Stimulated activated CD8-positive, alpha-beta memory T cell treated with anti-CD3 and anti-CD28 coated beads, Interleukin-7, amount 100 ng/mL, for 24 hours (primary cell): ENCODE measurements at places on chromosomes 3 and 15.

DNA sequence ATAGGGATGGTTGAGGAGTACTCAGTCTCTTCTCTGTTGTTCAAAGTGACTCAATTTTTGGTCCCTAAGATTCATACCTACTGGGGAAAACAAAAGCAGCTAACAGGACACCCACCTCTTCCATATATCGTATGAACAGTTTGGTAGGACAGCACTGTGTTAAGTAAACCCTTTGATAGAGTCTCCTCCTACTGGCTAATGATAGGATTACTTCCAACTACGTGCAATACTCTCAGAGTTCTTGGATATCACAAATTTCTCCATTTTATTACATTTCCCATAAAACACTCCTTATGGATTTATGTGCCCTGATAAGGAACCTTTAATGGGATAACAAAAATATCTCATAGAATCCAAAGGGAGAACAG lies 200.2 kb upstream of the GOLGA6L4 start:
- no peak for DNase-seq

- DNase-seq, result no peak
Observed at GRCh38 chr3:142507241-142507640, 59.4 kb upstream of the XRN1 start.

DNA sequence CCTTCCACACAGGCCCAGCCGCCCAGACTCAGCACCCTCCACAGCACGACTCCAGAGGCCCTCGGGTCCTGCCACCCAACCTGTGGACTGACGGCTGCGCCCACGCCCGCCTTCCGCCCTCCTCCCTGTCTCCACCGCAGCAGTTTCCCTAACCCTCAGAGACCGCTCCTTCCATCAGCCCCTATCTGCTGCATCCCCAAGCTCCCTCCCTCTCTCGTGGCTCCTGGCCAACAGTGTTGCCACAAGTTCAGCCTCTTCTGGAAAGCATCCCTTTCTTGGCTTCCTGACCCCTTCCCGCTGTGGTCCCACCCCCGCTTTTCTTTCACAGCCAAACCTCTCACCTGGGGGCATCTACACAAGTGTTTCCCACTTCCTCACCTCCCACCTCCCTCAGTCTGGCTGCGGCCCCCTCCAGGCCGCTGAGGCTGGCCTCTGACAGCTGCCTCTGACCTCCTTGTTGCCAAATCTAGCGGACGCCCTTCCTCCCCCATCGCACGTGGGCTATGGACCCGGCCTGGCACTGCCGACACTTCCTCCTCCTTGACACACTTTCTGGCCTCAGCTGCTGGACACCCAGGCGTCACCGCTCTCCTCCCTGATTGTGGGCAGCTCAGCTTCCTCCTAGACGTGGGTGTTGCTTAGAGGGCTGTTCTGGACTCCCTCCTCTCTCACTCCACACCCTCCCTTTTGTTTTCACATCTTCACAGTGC lies 168.8 kb upstream of the TLE3 start:
- DNase-seq, result no peak

DNA sequence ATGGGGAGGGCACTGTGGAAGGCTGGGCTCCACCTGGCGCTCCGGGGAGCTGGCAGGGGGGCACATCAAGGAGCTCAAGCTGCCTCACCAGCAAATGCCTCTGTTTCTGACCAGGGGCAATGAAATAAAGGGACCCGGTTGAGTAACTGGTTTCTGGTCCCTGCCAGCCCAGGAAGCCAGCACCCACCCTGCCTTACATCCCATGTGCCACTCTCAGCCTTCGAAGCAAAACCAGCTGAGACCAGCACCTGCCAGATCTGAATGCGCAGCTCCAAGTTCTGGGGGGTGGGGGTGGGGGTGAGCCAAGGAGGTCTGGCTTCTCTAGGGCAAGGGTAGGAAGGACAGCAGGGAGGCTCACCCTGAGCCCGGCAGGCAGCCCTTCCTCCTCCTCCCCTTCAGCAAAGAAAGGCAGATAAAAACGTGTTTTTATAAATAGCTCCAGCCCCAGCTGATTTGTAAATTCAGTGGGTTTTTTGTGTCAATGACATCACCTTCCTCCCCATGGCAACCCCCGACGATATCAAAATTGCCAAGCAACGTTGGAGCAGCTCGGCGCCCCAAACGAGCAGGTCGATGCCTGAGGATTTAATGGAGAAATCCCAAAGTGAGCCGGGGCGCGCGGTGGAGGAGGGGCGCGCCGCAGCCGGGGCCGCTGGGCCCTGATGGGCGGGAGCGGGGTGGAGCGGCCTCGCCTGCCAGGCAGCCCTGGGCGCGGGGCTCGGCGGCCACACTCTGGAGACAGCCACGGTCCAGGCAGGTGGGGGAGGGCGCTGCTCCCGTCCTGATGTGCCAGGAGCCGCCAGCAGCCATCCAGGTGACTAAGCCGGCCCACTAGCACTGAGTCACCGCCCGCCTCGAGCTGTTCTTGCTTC lies at the start of gene PAK6:
Gene PAK6 (plus strand): TSS at position 532 of the 872 bp plus-strand sequence. CDS start 25,723 bp downstream, outside the sequence.
- DNase-seq, result no peak

GRCh38 chr3:184601576-184602371 lies 40.2 kb downstream of the EPHB3 start:
- no peak for DNase-seq

- DNase-seq, result no peak
Observed at GRCh38 chr15:68316061-68316804, 38.7 kb downstream of the FEM1B start.

GRCh38 chr3:74624301-74624700 lies 9.8 kb upstream of the CNTN3 start:
- no peak for DNase-seq

GRCh38 chr3:150913133-150913922 lies 8.1 kb upstream of the MINDY4B start:
- no peak for DNase-seq

GRCh38 chr3:193853511-193854219 lies 260.7 kb downstream of the OPA1 start:
- no peak for DNase-seq

- DNase-seq, result no peak
Observed at GRCh38 chr15:96412906-96413231, 82.4 kb downstream of the NR2F2 start.

GRCh38 chr15:63874616-63875015 lies 40.9 kb upstream of the HERC1 start:
- no peak for DNase-seq

GRCh38 chr3:57252404-57252803 lies 24.9 kb downstream of the APPL1 start:
- DNase-seq, result no peak

DNA sequence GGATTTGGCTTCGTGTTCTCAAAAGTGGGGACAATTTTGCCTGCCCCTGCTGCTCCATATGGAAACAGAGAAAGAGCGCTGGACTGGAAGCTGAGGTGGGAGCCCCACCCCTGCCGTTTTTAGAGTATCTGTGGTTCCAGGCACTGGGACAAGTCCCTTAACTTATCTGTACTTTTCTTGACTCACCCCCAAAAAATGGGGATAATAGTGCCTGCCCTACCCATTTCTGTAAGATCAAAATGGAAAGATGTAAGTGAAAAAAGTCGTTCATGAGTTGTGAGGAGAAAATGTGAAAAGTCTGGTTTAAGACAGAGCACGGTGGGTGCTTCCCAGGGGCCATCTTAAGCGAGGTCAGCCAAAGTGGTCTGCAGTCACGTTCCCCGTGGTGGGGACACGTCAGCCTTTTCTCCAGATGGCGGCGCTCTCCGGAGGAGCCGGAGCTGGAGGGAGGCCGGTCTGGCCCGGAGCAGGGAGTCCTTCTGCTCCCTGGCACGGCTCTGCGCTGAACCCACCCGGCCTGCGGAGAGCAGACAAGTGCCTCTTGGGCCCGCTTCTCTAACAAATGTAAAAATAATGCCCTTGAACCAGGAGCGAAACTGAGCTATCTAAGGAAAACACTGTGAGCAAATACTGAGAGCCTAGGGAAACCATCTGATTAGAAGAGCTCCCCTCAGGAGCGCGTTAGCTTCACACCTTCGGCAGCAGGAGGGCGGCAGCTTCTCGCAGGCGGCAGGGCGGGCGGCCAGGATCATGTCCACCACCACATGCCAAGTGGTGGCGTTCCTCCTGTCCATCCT lies at the start of gene CLDN18:
Gene CLDN18 (plus strand): TSS at position 690 of the 797 bp plus-strand sequence. CDS start 61 bp downstream, at position 751.
- DNase-seq, result no peak

GRCh38 chr3:7489417-7489816 lies 628.5 kb downstream of the GRM7 start:
- DNase-seq, result no peak

- DNase-seq, result no peak
Observed at GRCh38 chr3:3842356-3842755, 43.1 kb downstream of the LRRN1 start.

DNA sequence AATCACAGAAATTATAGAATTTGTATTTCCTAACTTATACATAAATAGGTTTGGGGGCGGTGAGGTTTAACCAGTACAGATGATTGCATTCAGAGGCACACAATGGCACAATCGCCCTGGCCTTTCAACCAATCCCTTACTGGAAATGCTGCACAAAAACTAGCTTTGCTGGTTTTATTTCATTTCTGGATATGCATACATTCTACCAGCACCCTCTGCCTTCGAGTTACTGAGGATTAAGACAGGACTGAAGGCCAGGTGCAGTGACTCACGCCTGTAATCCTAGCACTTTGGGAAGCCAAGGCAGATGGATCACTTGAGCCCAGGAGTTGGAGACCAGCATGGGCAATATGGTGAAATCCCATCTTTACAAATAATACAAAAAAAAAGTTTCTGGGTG lies 336.1 kb downstream of the ARRDC4 start:
- DNase-seq, result no peak

- DNase-seq, result no peak
Observed at GRCh38 chr3:112585782-112586181, 23.9 kb downstream of the SLC35A5 start.

DNA sequence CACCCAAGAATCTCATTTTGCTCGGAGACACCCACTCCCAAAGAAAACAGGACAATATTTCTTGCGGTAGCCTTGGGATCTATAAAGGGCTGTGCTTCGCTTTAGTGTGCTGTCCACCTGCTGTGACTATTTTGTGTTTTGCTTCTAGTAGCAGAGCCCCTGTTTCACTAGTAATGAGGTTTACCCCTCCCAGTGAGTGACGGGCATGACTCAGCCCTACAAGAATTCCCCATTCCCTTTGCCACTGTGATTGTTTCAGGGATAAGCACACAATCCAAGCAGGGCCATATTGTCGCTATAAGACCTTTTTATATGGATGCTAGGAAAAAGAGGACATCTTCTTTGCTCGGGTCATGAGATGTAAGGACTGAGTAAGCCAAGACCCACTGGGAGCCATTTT lies 62.5 kb upstream of the FOXB1 start:
- no peak for DNase-seq

DNA sequence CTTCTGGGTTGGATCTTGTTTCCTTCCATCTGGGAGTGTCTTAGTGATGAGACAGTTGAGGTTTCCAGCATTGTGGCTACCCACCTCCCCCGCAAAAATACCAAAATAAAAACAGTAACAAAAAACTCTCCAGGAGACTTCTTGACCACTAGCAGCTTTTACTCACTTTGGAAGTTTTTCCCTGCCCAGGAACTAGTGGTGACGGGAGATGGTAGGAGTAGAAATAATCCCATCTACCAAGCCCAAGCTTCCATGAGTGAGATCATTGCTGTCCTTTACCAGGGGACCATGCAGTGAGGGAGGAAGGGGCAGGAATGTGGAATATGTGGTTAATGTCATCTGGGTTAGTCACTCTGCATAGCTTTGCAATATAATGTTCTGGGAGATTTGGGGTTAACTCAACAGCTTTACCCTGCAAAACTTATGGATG lies 187.7 kb downstream of the ITPR1 start:
- DNase-seq, result no peak

DNA sequence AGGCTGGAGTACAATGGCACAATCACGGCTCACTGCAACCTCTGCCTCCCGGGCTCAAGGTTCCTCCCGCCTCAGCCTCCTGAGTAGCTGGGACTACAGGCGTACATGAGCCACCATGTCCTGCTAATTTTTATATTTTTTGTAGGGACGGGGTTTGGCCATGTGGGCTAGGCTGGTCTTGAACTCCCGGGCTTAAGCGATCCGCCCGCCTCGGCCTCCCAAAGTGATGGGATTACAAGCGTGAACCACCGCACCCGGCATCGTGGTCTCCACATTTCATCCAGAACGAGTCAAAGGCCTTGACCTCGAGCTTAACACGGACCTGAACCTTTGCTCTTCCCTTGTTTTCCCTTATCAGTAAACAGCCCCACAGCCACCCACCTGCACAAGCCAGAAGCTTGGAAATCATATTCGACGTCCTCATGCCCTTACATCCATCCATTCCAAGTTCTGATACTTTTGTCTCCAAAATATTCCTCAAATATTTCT lies 1.4 kb upstream of the PTPN23 start:
- no peak for DNase-seq

GRCh38 chr15:95565016-95565600 lies 765.4 kb upstream of the NR2F2 start:
- DNase-seq, result no peak

GRCh38 chr15:42502477-42502876 lies 7.0 kb downstream of the SNAP23 start:
- DNase-seq, result no peak

- DNase-seq, result peak; percentile 31
Observed at GRCh38 chr3:101069901-101070798, 76.9 kb upstream of the ABI3BP start.

DNA sequence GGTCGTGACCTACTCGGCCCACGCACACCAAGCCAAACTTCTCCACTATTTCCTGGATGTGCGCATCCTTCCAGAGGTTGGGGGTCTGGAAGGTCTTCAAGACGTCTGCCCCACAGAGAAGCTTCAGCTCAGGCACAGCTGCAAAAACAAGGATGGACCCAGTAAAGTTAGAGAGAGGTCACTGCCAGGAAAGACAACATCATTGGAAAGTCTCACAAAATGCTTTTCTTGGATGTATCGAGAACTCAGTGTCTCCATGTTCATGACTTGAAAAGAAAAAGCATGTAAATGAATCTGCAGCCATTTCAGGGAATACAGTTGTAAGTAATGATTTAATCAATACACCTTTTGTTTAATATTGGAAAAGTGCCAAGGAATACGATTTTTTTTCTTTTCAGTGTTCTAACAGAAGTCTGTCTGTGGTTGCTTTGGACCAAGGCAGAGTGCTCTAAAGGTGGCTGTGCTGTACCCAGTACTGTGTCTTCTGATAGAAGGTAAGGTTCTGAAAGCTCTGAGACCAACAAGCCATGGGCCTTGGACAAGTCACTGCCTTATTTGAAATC lies 21.8 kb upstream of the RBP1 start:
- no peak for DNase-seq

- no peak for DNase-seq
Observed at GRCh38 chr15:60898896-60899295, 330.2 kb downstream of the RORA start.

GRCh38 chr3:188310270-188310710 lies 156.3 kb downstream of the LPP start:
- DNase-seq, result no peak

DNA sequence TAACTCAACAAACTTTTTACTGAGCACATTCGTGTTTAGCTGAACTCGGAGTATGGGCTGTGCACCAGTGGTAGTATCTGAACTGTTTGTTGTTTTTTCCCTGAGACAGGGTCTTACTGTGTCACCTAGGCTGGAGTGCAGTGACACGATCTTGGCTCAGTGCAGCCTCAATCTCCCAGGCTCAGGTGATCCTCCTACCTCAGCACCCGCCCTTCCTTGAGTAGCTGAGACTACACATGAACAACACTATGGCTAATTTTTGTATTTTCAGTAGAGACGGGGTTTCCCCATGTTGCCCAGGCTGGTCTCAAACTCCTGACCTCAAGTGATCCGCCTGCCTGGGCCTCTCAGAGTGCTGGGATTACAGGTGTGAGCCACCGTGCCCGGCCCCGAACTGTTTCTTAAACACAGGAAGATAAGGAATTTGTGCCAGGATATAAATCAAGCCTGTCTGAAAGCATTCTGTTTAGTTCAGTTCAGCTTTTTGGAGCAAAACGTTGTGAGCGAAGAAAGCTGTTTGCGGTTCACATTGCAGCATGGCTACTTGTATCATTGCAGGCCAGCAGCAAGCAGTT lies 40.4 kb upstream of the SKOR1 start:
- no peak for DNase-seq

GRCh38 chr3:51659942-51660341 lies 11.1 kb upstream of the TEX264 start:
- DNase-seq, result no peak
